ENCODE measurements at places on chromosomes 2 and 18.

- DNase-seq: no peak
Measured at GRCh38 chr2:65054749-65055421, 1.3 kb upstream of the CEP68 start.

GRCh38 chr2:2570871-2571270 lies 239.8 kb upstream of the MYT1L start:
- DNase-seq: no peak

DNA sequence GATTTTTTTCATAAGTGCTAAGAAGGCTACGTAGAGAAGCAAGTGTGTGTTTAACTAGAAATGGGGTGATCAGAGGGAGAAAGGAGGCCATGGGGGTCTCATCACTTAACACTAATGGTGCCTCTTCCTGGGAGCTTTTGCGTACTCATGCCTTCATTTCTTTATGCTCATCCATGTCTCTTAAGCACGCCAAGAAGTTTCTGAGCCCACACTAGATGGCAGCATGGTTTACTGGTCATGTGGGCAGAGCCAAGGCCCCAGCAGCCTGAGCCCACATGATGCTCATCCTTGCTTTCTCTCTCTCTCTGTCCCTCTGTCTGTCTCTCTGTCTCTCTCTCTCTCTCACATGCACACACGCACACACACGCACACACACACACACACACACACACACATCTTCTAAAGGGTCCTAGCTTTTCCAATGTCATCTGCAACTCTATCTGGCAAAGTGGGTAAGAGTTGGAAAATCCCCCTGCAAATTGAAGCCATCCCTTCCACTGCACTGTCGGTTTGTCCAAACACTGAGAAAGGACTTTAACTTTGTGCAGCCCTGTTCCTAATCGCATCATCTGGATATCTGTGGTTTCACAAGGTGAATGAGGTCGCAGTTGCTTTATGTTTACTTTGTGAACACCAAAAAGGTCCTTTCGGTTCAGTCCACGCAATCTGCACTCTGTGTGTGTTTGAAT lies 137.1 kb upstream of the CCDC68 start:
- DNase-seq: no peak

- DNase-seq: no peak
Measured at GRCh38 chr2:136151021-136151971, 33.3 kb upstream of the CXCR4 start.

DNA sequence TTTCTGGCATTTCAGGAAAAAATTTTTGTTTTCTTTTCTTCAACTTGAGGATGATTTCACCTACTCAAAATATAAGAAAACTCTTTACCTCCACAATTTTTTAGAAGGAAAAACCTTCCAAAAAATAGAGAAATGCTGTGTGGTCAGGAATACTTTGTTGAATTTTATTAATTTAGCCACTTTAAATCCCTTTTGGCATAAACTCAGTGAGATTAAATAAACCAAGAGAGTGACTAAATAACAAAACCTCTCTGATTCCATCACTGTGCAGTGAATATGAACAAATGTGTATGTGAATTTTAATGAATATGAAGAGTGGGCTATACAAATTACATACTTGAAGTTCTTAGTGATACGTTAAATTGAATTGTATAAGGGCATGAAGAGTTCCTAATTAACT lies 25.8 kb upstream of the CYTIP start:
- DNase-seq: no peak

GRCh38 chr2:75021672-75022071 lies 63.2 kb downstream of the POLE4 start:
- no peak for DNase-seq

DNA sequence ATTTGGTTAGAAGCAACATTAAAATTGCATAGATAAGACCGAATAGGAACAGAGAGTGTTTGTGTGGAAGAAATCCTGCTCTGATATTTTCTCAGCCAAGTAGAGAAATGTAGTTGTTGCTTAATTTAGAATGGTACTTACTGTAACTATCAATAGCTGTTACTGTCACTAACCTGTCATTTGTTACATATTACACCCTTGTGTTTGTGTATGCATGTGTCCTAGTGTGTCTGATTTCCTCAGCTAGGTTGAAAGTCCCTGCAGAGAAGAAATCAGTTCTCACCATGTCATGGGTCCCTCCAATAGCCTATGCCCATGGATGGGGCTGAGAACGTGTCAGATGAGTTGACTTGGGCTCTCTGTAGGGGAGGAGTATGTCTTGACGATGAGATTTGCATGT lies 94.4 kb downstream of the SPTBN1 start:
- DNase-seq: no peak

GRCh38 chr2:72082021-72082601 lies 65.6 kb downstream of the CYP26B1 start:
- no peak for DNase-seq

DNA sequence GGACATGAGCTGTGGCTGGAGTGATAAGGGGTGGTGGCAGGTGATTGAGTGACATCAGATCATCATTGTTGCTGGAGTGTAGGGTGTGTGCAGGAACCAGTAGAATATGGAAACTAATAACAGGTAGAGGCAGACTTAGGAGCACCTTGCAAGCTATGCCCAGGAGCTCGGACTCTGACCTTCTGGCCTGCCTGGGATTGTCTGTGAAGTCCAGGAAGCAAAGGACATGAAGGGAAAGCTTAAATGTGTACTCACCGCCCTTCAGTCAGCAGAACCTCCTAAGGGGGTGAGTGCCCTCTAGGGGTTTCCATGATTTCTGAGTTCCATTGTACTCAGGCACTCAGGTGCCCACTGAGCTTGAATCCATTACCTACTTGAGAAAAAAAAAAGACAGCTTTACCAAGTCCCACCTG lies 104.2 kb downstream of the CRIM1 start:
- peak; percentile 69 for DNase-seq

GRCh38 chr2:51103205-51103604 lies 71.3 kb upstream of the NRXN1 start:
- no peak for DNase-seq

DNA sequence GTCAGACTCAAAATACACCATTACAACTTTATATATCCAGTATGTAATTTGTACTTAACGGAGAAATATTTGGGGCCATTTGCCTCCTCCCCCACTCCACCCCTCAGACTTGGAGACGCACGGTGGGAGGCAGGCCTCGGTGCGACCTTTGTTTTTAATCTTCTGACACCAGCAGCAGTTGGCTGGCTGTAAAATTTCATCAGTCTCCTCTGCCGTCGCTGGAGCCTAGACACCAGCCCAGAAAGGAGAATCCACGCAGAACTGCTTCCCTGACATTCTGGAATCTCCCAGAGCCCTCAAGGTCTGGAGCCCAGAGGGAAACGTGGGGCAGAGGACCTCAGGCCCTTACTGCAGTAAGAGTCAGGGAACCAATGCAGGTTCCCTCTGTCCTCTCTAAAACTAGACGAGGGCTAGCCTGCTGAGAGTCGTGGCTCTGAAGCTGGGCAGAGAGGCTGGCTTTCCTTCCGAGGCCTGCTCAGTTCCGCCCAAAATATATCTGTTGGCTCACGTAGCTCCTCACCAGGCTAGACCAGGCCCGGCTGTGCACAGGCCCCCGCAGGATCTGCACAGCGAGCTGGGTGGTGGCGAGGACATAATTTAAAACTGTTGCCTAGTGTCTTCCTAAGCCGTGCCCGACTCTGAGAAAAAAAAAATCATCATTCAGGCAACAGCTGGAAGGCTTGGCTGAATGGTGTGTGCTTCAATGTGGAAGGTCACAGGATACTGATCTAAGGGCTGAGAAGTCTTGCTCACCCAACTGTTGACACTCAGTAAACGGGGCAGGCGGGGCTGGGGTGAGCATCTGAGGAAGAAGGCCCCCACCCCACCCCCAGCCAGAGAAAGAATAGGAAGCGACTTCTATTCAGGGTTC lies 40.4 kb downstream of the EN1 start:
- DNase-seq: no peak

- no peak for DNase-seq
Measured at GRCh38 chr2:163474319-163474744, 261.5 kb downstream of the FIGN start.

DNA sequence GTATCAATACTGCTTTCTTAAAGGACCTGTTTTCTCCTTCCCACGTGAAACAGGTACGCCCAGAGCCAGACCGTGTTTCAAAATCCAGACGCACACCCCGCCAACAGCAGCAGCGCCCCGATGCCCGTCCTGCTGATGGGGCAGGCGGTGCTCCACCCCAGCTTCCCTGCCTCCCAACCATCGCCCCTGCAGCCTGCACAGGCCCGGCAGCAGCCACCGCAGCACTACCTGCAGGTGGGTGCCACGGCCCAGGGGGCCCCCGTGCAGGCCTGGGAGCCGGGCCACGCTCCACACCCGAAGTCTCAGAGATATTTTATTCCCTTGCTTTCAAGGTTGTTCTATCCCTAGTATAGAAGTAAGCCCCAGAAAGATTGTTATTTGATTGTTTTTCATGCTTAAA lies 8.8 kb upstream of the RPL31 start:
- no peak for DNase-seq

- DNase-seq: no peak
Measured at GRCh38 chr2:149353421-149353820, 23.0 kb downstream of the LYPD6 start.

- DNase-seq: peak; percentile 58
Measured at GRCh38 chr2:25981596-25982272, 563 bp downstream of the KIF3C start.

DNA sequence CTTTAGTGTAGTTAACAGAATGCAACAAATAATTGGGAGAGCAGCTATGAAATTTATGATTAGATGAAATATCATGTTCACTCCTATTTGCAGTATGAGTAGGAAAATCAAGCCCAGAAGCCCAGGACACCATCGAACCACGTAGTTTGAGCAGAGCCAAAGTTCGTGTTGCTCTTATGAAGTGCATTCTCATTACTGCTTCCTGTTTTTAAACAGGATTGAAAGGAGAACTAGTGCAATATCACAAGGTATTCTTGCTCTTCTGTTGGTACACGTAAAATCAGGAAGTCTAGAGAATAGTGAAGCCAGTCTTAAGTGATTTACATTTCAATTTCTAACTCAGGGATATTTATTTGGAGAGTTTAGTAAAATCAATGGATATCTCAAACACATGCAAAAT lies 21.1 kb downstream of the ARHGAP15 start:
- no peak for DNase-seq

DNA sequence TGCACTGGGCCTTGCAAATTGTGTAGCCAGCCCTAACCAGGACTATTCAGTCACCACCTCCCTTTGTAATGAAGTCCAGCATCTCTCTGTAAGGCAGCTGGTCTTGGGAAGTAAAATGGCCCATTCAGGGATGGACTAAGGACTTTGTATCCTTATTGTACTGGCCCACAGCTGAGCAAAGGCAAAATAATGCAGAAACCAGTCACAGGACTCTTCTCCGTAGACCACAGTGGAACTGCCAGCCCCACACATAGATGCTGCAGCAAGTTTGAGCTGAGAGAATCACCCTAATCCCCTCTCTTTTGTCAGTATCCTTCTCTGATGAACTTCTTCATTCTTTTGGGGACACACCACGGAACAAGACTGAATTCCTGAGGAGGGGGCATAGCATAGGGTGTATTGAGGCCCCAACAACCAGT lies 73.6 kb upstream of the RTN4 start:
- DNase-seq: no peak

- DNase-seq: no peak
Measured at GRCh38 chr2:58052978-58053377, 6.4 kb downstream of the VRK2 start.

DNA sequence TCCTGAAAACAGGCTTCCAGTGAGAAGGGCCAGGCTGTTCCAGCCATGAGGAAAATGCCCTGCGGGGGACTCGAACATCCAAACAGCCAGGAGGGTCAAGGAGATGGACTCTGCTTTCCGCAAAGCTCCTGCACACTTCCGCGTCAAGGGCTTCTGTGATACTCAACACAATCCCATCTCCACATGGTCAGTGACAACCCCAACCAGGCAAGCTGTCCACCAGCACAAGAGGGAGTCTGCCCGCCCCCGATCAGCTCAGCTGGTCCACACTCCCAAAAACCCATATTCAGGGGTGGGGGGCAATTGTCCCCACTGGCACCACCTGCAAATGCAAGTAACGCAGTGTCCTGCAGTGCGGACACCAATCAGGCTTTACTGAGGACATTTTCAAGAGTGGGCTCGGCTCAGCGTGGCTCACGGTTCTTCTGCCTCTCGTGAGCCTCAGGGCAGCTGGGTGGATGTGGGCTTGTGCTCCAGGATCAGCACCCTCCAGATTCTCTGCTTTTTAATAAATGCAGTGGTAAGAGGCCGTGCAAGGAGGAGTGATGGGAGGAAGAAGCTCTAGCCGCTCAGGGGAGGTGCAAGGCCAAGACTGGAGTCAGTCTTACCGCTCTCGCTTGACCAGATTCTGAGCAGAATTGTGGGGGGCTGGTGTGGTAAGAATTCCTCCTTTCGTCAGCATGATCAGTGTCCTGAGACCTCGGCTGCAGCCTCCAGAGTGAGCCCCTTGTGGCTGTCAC lies 19.5 kb upstream of the CIDEA start:
- no peak for DNase-seq

GRCh38 chr2:42045848-42046748 lies 1.7 kb upstream of the PKDCC start:
- DNase-seq: peak; percentile 24

DNA sequence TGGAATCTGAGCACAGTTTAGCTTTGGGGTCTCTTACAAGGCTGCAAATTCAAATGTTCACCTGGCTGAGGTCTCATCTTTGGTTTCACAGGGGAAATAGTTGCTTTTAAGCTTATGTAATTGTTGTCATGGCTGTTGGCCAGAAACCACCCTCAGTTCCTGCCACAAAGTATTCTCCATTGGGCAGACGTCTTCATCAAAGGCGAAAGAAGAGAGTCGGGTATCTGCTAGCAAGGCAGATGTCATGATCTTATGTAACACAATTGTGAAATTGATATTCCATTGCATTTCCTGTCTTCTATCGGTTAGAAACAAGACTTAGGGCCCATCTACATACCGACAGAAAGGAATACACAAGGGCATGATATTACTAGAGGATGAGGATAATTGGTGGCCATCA lies 816.2 kb downstream of the MBD2 start:
- no peak for DNase-seq

DNA sequence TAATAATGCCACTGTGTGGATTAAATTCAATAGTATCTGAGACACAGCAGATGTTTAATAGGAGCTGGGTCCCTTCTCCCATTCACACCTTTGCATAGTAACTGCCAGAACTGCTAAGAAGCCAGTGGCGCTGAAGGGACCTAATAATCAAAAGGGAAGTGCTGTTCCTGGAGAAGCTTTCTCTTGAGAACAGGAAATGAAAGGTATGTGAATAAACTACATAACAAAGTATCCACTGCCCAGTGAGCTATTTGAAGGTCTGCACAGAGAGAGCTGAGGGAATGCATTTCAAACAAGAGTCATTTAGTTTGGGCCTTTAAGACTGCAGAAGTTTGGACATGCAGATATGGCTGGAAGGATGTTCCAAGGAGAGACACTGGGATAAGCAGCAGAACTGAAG lies 56.1 kb upstream of the KIDINS220 start:
- DNase-seq: no peak

GRCh38 chr2:239590276-239590675 lies 189.5 kb upstream of the HDAC4 start:
- no peak for DNase-seq

DNA sequence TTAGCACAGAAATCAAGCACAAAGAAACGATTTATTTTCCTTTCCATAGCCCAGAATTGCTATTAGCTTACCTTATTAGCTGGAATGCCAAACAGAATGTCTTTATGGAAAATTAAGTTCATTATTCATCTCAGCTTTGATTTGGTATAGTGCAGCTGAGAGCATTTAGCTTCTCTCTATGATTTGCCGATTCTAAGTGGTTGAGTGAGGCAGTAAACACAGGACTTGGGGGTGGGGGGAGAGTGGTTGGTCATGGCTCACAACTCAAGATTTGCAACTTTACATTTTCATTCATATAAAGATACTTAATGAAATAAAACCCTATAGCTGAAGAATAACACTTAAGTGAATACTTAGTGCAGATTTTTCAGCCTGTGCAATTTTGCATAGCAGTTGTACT lies 395.2 kb downstream of the TGIF1 start:
- DNase-seq: no peak

All from NCI-H345 (cell line).